ENCODE measurements at places on chromosomes 12 and 14.
A peak's percentile ranks its signal among the peaks of the same experiment; 100 is the strongest.

- peak; percentile 99 for DNase-seq
Measured at GRCh38 chr12:86712425-86712843, 456.2 kb upstream of the MGAT4C start.

- DNase-seq: no peak
Measured at GRCh38 chr14:95948558-95948981, 71.9 kb downstream of the TUNAR start.

DNA sequence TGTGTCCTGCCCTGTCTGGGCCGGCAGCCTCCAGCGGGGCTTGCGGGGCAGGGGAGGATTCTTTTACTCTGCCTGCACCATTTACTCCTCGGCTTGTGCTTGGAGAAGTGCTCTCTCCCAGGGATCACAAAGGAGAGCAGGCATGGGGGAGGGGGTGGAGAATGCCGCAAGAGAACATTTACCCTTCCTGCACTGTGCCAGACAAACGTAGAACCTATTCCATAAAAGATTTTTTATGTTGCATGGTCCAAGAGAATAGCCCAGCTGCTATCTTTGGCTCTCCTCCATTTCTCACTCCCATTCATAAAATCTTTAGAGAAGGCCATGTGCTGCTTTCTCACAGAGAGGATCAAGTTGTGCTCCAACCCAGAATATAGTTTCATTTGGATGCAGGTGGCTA, 159.4 kb downstream of the SPTSSA start:
- DNase-seq: peak; percentile 10

- DNase-seq: no peak
Measured at GRCh38 chr12:64304571-64304970, 82.5 kb upstream of the KICS2 start.

- DNase-seq: no peak
Measured at GRCh38 chr12:81162391-81163136, 84.7 kb downstream of the ACSS3 start.

GRCh38 chr12:116673681-116674111, 64.2 kb downstream of the SPRING1 start:
- no peak for DNase-seq

DNA sequence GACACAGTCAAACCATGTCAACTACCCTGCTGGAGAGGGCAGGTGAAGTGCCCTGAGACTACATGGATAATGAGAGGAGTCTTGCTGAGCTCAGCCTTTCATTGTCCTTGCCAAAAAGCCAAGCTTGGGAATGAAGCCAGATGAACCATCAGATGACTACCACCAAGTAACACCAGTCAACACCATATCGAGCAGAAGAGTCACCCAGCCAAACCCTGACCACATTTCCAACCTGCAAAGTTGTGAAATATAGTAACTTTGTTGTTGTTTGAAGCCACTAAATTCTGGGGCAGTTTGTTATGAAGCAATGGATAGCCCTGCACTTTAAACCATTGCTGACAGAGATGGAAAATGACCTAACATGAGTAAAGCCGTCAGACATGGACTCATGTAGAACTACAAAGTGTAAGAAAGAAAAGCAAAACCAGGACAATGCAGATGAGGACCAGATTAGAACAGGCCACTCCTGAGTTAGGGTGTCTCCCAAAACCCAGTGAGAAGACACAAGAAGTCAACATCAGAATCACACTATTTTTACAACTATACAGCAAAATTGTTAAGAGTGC, 12.5 kb upstream of the CRADD start:
- DNase-seq: peak; percentile 11

- DNase-seq: no peak
Measured at GRCh38 chr14:42190744-42191143, 584.1 kb downstream of the LRFN5 start.

- no peak for DNase-seq
Measured at GRCh38 chr12:1509413-1510052, 84.8 kb downstream of the FBXL14 start.

GRCh38 chr12:67434671-67435370, 165.7 kb downstream of the CAND1 start:
- DNase-seq: peak; percentile 99

DNA sequence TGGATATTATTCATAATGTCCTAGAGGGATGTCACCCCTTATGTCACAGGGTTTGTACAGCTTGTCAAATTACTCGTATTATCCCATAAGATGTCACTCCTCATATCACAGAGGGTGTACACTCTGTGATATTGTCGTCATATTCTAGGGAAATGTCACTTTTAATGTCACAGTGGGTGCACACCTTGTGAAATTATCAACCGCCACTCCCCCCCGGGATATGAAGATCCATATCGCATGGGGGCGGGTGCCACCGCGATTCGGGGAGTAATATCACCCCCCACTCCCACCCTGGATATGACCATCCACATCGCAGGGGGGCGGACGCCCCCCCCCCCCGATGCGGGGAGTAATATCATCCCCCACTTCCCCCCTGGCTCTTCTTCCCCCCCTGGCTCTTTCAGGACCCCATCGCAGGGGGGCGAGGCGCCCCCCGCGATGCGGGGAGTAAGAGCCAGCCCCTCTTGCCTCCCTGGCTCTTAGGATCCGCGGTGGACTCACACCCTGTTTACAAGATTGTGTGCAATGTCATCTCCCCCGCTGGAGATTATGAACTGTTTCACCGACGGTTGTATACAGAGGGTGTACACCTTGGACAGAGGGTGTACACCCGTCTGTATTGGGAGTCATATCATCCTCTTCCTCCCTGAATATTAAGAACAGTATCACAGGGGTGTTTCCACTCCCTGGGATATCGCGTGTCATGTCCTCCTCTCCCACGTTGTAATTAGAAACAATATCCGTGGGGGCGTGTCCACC, 92.8 kb downstream of the FRMD6 start:
- no peak for DNase-seq

DNA sequence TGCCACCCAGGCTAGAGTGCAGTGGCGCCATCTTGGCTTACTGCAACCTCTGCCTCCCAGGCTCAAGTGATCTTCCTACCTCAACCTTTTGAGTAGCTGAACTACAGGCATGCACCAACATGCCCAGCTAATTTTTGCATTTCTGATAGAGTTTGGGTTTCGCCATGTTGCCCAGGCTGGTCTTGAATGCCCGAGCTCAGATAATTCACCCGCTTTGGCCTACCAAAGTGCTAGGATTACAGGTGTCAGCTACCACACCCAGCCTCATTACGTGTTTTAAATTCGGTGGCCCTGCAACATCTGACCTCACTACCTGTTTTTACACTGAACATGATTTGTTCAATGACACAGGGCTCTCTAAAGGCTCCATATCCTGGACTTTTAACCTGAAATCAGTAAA, 22.9 kb upstream of the RDH16 start:
- no peak for DNase-seq

DNA sequence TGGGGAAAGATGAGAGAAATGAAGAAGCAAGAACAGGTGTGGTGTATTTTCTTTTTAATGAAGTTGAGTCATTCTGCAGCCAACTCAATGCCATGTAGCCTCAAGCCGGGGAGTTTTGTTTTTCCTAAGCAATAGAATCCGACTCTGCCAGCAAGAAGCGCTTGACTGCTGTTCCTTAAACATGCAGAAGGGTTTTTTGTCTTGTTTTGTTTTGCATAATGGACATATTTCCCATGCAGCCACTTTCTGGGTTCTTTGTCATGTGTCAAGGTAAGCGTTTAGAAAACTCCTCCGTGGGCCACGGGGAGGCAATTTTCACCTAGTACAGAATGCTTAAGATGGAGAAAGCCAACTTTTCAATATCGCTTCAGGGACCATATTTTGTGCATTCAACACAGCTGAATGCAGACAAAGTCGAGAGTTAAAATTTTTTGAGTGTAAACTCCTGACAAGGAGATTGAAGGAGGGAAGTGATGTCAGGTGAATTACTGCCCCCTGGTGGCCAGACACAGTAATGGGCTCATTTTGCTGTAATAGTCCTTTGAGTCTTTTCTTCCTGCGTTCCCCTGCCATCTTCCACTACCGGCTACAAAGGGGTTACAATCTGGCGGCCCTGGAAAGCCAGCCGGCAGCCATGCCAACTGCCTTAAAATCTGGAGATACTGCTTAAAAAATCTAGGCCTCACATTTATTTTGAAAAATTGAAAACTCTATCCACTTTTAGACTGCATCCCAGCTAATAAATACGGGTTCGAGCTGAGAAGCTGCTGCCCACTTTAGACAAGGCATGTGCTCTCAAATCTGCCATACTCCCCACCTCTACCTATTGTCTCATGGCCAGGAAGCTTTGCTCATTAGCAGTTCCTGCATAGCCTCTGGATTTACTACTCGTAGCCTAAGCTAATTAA, 3.2 kb upstream of the FICD start:
- peak; percentile 26 for DNase-seq

DNA sequence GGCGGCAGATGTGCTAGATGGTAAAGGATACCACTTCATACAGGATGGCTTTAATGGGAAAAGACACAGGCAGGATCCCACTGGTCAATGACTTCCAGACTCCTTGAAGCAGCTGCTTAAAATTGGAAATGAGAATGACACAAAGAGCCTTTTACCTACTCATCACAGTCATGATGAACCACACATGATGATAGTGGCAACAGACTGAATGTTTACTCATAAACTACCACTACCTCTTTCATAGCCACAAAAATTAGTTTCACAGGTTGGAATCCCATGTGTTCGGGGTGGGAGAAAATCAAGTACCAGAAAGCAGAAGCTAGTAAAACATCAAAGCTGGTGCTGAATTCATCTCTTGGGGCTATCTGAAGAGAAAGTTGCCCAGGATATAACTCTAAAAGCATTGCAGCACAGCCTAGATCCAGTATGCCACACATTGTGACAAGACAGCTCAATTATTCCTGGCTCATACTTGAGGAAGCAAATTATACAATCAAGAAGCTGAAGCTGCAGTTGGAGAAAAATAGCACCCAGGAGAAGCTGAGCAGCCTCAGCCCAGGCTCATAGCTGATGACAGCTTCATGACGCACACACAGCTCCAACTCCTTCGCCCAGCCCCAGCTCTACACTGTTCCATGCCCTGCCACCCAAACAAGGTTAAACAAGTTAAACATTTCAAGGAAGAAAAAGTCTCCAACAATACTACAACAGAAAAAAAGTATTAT, 29.0 kb upstream of the C12orf50 start:
- no peak for DNase-seq

- DNase-seq: peak; percentile 53
Measured at GRCh38 chr14:68780358-68781160, 12.3 kb downstream of the ZFP36L1 start.

DNA sequence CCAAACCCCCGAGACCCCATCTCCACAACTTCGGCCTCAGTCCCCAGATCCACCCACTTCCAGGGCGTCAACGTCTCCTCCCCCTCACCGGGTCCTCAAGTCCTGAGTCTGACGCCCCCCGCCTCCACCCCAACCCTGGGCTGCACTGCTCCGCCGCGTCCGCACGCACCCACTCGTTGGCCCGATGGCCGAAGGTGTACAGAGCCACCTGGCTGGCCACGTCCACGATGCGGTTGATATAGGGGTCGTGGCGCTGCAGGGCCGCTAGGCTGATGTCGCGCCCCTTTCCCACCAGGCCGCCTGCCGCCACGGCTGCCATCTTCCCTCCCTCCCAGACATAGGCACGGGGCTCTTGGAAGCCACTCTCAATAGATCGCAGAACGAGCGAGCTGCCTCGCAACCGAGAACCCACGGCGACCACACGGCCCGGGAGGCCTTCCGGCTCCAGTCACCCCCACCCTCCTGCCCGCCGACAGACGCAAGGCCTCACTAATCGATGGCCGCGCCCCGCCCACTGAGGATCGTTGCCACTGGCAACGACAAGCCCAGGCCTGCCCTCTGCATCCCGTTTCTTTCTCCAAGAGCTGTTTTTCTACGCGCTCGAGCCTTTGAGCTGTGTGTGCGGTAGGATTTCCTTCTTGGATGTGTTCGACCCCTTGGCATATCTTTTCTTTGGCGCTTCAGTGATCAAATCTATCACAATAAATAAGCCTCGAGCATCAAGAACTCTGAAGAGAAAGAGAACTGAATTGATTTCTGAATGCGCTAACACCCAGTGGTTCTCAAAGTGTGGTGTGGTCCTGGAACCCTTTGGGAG, at the start of gene DCP1B:
TSS of gene DCP1B (minus strand) at position 345 of the 817 bp plus-strand sequence. CDS start at position 319, 26 bp downstream.
- DNase-seq: peak; percentile 97

DNA sequence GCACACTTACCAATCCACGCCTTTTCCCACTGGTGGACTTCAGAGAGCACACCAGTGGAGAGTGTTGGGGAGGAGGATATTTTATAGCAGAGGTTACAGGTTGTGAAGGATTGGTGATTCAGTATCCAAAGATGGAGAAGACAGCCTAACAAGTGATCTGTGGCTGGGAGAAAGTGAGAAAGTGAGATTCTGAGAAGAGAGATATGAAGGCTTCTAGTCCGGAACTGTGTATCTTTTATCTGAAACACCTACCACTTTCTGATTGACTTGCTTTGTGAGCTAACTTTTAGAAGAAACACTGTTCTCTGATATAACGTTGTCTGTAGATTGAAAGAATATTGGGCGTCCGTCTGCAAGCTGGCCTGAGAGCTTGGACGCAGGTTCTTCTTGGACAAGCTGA, 24.0 kb downstream of the DYNC1H1 start:
- DNase-seq: no peak

GRCh38 chr14:81256289-81256960, 35.7 kb upstream of the GTF2A1 start:
- DNase-seq: no peak

DNA sequence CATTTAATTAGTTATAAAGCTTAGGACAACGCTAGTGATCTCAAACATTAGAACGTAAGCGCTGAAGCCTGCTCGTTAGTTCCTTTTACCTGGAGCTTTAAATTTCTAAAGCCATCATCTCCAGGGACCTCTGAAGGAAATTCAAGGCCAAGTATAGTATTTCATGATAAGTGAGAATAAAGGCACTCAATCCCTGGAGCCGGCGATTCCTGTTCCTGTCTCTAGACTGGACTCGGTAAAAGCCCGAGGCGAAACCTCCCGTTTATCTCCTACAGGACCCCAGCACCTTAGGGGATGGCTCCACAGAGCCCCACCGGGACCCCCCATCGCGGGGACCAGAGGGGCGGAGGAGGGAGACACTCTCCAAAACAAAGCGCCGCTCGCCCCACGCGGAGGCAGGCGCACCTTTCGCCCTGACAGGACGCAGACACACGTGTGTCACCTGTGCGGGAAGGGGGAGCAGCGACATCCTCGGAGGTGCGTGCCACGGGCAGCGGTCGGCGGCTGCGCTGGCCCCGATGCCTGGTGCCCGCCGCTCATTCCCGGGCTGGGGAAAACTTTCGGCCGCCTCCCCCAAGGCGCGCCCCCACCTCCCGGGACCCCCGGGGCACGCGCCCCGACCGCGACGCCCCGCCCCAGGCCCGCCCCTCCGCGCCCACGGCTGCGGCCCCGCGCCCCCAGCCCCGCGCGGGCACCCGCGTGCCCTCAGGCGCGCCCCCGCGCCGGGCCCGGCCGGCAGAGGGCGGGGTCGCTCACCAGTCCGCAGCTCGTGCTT, 678 bp downstream of the RPS6KA5 start:
- DNase-seq: no peak

DNA sequence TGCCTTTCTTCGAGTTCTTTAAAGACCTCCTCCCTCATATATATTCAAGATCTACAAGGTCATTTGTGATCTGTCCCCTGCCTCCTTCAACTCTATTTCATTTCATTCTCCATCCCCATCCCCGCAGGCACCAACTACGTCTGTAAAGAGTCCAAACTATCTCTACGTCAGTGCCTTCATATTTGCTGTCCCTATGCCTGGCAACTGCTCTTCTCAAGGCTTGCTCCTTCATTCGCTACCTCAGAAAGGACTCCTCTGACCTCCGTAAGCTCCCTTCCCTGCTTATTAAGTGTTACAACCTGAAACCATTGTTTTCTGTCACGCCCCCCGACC, 650 bp downstream of the LLPH start:
- peak; percentile 23 for DNase-seq
